ENCODE measurements at places on chromosomes 3 and 15.

DNA sequence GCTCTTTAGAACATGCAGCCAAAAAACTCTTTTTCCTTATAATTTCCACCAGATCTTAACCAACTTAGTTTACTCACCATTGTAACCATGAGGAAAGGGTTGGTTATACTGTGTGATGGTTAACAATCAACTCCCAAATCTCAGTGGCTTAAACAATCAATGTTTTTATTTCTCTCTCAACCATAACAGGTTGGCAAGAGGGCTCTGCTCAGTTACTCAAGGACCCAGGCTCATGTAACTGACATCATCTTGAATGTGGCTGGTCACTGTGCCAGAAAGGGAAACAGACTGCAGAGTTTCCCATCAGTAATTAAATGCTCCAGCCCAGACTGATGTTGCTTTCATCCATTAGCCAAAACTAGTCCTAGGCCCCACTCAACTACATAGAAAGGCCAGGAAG, 69.0 kb downstream of the ANKRD28 start:
- DNase-seq: no peak

DNA sequence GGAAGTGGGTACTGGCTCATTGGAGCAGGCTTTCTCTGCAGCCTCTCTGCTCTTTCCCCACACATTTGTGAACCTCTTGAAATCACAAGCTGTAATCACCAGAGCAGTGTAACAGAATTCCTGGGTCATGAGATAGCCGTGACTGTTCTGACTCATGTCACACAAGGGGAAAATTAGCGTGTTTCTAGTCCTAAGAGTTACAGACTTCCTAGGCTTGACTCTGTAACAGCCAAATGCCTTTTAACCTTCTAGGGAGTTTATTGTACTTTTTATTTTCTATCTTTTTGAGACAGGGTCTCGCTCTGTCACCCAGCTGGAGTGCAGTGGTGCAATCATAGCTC, 54.7 kb upstream of the TRAK1 start:
- peak; percentile 97 for DNase-seq

DNA sequence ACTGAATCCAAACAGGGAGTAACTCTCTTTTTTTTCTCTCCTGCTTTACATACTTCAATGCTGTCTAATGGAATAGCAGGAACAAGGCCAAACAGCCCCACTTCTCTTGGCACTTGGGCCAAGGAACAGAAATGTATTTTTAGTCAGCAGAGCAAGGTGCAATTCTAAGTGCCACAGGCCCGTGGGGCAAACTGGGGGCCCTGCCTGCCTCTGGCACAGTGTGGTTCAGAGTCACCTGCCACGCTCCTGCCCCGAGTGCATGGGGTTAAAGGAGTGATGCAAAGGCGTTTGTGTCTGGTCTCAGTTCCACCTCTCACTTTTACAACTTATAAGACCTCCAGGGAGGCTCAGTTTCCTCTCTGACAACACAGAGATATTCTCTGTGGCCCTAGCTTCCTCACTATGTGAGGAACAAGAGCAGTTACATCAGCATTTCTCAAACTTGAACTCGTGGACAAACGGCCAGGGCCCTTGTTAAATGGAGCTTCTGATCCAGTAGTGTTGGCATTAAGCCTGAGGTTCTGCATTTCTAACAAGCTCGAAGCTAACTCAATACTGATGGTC, 51.3 kb downstream of the LRIG1 start:
- DNase-seq: no peak

DNA sequence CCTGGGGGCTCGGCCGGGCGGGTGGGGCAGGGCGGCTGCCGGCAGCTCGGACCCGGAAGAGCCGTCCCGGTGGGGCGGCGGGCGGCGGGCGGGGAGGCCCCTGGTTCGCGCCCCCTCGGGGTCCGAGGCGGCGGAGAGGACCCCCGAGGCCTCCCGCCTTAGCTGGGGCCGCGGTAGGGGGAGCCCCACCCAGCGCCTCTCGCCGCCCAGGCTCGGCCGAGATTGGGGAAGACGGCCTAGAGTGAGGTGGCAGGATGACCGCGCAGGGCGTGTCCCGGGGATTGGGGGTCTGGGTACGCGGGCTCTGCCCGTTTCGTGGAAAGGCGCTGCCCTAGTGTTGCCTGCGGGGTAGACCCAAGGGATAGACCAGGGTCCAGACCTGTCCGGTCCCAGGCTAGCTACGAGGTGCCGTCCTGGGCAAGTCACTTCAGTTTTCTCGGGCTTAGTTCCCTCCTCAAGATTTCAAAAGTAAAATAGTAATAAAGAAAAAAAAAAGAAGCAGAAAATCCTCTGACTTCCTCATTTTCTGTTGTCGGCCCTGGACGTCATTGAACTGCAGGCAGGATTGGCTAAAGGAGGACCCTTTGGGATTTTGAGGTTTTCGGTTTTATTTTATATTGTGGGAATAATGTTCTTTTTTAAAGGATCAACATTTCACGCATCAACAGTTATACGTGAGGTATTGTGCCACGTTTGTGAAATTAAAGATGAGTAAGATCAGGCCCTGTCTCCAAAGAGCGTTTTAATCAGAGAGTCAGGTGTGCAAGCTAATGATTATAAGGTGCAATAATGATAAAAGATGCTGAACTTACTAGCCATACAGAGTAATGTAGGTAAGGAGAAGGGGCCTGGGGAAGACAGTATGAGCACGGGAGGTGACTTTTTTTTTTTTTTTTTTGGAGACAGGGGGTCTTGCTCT, 679 bp downstream of the IQGAP1 start:
- DNase-seq: peak; percentile 88

DNA sequence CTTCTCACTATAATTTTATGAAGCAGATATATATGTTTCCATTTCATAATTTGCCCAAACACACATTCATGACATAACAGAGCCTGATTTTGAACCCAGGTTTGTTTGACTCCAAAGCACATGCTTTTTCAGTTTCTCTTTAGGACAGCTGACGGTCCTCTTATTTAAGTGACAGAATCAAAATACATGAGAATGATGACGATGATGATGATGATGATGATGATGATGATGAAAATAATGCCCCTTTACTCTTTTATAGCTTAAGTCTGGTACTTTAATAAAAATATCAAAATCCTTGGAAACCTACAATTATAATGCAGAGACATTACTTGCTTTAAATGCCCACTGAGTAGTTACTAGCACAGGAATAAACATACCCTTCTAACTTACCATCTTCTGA, 15.3 kb downstream of the COPB2 start:
- DNase-seq: no peak

GRCh38 chr15:73317651-73318462, 50.9 kb downstream of the HCN4 start:
- no peak for DNase-seq

DNA sequence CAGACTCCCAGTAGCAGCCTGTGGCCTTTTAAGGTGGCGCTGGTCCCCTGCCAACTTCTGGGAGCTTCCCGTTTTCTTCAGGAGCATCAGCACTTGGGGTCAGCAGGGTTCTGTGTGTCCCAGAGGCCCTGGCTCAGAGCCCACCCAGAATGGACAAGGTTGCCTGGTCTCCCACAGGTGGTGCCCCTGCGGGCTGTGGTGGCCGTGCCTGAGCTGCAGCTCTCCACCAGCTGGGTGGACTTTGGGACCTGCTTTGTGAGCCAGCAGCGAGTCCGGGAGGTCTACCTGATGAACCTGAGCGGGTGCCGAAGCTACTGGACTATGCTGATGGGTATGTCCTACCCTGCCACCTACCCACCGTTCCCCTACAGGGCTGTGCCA, 15.5 kb downstream of the ACAA1 start:
- no peak for DNase-seq

DNA sequence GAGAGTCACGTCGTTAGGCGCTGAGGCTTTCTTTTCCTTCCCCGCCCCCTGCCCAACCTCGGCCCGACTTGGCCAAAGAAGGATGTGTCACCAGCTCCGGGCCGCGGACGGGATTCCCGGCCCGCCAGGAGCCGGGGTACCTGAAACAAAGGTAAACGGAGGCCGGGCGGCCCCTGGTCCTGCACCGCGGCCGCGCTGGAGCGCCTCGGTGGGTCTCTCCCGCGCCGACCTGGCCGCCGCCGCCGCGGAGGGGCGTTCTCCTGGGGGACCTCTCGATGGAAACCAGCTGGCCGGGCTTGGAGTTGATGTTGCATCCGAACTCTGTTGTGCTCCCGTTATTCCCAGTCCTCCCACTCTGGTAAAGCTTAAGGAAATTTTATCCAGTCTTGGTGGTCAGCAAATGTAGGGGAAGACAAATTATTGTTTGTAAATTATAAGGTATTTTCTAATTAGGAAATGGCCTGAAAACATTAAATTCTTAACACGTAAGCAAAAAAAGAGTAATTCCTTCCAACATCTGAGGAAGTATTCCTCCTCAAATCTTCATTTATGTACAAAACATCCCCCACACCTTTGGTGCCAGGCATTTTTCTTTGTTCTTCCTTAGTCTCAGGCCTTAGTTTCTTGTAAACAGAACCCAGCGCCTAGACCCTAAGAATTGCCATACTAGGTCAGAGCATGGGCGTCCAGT, 888 bp downstream of the PPP2R3A start:
- peak; percentile 33 for DNase-seq

- DNase-seq: no peak
Measured at GRCh38 chr3:107414325-107414964, 37.2 kb downstream of the CCDC54 start.

DNA sequence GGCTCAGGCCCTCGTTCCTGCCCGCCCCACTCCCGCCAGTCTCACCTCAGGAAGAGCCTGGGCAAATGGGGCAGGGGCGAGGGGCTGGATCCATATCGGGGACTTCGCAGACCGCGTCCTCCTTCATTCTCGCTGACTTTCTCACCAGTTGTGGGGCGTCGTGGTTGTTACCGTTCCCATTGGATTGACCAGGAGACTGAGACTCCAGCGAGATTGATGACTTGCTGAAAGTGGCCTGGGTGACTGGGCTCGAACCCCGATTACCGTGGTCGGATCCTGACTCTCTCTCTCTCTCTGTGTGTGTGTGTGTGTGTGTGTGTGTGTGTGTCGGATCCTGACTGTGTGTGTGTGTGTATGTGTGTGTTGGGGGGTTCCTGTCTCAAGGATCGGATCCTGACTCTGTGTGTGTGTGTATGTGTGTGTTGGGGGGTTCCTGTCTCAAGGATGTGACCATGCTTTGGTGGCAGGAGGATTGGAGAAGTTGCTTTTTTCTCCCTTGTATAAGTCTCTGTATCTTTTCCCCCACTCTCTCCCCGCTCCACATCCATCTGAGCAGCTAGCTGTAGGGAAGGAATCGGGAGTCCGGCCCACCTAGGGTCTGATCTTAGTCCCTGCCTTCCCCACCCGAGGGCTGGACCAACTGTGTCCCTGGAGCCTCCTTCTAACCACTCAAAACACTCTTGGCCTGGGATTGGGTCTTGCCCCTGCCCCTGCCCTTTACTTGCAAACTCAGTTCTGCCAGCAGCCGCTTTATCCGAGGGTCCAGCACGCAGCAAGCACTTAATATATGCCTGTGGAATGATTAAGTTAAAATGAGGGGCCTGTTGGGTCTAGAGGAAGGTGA, 603 bp downstream of the PLEKHO2 start:
- DNase-seq: peak; percentile 58

- DNase-seq: peak; percentile 67
Measured at GRCh38 chr3:122484985-122485384, 29.8 kb downstream of the KPNA1 start.

GRCh38 chr3:159748425-159748824, 240.2 kb upstream of the IL12A start:
- DNase-seq: no peak

- DNase-seq: no peak
Measured at GRCh38 chr3:153273217-153273616, 111.2 kb downstream of the RAP2B start.

- DNase-seq: peak; percentile 86
Measured at GRCh38 chr3:111739311-111739911, 119.7 kb upstream of the PHLDB2 start.

- peak; percentile 3 for DNase-seq
Measured at GRCh38 chr15:51735228-51736010, 2.0 kb downstream of the LYSMD2 start.

DNA sequence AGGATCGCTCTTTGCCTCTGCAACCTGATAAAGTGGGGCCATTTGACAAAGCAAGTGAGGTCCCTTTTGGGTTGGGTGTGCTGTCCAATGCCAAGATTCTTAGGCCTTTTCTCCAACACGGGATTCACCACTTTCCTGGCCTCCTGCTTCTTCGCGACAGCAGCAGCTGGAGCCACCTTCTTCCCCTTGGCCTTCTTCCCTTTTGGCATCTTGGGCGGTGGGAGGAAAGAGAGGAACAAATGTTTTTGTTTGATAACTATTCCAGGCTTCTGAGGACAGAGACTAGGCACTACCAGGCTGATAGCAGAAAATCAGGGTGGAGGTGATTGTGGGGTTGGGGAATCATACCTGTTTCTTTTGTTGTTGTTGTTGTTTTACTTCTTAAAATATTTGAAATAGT, 30.0 kb upstream of the FAM81A start:
- no peak for DNase-seq

- no peak for DNase-seq
Measured at GRCh38 chr3:137071104-137071503, 113.3 kb downstream of the IL20RB start.

- no peak for DNase-seq
Measured at GRCh38 chr15:34336231-34336990, 1.2 kb downstream of the SLC12A6 start.

- no peak for DNase-seq
Measured at GRCh38 chr3:187434524-187434923, 66.3 kb downstream of the RTP4 start.

GRCh38 chr3:53890726-53891475, 758 bp downstream of the SELENOK start:
- DNase-seq: peak; percentile 59

DNA sequence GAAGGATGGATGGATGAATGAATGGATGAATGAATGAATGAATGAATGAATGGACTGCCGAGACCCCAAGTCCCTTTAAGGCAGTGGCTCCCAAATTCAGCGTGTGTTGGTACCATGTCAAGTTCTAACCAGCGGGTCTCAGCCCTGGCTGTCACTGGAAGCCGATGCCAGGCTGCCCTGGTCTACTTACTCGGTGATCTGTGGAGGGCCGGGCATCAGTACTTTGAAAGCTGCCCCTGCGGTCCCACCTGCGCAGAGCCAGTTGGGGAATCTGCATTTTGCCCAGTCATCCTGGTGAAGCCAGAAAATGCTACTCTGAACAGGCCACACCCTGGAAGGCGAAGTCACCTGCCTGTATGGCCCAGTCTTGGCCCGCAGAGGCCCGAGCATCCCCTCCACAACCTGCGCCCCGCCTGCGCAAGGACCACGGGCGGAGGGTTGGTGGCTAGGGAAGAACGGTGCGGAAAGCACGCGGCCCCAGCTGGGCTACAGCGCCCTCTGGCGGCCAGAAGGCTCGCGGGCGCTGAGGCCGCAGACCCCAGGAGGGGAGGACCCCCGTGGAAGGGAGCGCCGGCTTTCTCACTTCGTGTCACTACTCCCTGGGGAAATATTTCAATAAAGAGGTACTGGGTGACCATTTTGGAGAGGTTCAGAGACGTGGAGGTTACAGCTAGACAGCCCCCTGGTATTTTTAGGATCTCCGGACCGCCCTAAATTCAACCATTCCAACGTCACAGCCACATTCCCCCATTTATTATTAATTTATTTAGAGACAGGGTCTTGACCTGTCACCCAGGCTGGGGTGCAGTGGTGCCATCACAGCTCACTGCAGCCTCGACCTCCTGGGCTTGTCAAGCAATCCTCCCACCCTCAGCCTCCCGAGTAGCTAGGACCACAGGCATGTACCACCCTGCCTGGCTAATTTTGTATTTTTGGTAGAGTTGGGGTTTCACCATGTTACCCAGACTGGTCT, 34.9 kb downstream of the PRKCD start:
- peak; percentile 69 for DNase-seq

Measured in GM23248 (cell line).